ENCODE measurements at places on chromosomes 5 and 9. TPM values are rescaled to one million over a fixed set of nuclear protein-coding genes. Genes with fewer than 3 reads are reported as not detected.

EQTN gene
- total RNA-seq = not detected

TTF1 gene
- total RNA-seq = 13.3 TPM

KIF20A gene
- 52.6 TPM for total RNA-seq

C9orf153 gene
- not detected for total RNA-seq

FUT7 gene
- not detected for total RNA-seq

EIF4E1B gene
- total RNA-seq = not detected

BAAT gene
- total RNA-seq = 0.27 TPM

SET gene
- 840 TPM for total RNA-seq

ZNF454 gene
- not detected for total RNA-seq

RFX3 gene
- total RNA-seq = 4.9 TPM

LRRC26 gene
- not detected for total RNA-seq

SMIM33 gene
- total RNA-seq = not detected

KLF4 gene
- 0.95 TPM for total RNA-seq

RNF183 gene
- total RNA-seq = not detected

PRSS3 gene
- total RNA-seq = 0.42 TPM

TRPM3 gene
- total RNA-seq = not detected

CAMK4 gene
- total RNA-seq = 0.35 TPM

FAM174A gene
- 2.1 TPM for total RNA-seq

TMEM215 gene
- total RNA-seq = not detected

SLCO6A1 gene
- total RNA-seq = not detected

POU4F3 gene
- 0.07 TPM for total RNA-seq

PCDHGA11 gene
- not detected for total RNA-seq

DAPK1 gene
- 24.4 TPM for total RNA-seq

IFNA2 gene
- total RNA-seq = not detected

GTF2H2 gene
- 51.8 TPM for total RNA-seq

ZNF483 gene
- total RNA-seq = 0.38 TPM

PTGER4 gene
- 0.11 TPM for total RNA-seq
